ENCODE measurements at places on chromosomes 1 and 21.

DNA sequence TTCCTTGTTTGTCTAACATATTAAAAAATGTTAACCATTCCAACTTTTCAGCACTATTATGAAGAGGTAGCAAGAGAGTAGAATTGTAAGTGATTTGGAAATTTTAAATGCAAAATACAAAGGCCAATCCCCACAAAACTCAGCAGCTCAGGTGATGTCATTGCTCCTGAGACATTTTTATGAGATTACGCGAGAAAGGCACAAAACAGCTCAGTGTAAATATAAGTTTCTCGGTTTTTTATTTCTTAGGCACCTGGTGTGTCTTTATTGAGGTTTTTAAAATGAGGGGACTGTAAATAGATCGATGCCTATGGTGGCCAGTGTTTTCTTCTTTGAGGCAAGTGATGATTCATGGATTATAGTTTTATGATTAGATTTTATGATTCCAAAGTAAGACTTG lies 6.1 kb downstream of the ABCG1 start:
- no peak for DNase-seq

DNA sequence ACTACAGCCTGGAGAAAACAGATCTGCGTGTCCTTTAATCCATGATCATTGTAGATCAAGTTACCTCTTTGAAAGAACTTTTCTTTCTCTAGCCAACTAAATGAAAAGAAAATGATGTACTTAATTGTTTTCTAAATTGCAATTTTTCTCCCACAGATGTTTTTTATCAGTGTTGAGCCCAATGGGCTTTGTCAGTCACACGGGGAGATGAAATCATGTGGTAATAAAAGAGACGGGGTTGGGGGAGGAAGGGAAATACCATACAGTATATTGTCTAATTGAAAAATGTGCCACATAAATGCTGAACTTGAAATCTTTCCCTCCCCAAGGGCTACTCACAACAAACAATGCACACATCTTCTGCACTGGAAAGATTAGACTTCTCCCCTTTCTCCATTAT lies 58.4 kb downstream of the NTMT2 start:
- no peak for DNase-seq

DNA sequence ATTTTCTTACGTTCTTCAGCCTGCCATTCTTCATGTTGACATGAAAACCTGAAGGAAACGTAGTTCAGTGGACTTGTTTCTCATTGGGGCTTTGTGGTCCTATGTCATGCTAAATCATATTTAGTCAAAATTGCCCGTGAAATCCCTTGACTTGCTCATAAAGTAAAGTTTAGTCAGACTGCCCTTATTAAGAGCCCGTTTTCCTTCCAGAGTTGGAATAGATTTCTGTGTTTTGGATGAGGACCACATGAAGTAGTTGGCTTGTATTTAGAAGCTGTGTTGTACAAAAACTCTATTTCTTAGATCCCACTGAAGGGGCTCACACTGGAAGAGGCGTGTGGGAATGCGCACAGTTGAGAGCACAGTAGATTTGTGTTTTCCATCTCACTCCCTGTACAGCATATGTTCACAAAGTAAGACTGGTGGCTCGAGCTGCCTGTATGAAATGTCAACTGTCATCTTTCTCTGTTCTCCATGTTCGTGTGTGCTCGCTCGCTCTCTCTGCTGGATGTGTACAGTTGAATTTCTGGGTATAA lies 42.4 kb downstream of the CAMTA1 start:
- DNase-seq = no peak

DNA sequence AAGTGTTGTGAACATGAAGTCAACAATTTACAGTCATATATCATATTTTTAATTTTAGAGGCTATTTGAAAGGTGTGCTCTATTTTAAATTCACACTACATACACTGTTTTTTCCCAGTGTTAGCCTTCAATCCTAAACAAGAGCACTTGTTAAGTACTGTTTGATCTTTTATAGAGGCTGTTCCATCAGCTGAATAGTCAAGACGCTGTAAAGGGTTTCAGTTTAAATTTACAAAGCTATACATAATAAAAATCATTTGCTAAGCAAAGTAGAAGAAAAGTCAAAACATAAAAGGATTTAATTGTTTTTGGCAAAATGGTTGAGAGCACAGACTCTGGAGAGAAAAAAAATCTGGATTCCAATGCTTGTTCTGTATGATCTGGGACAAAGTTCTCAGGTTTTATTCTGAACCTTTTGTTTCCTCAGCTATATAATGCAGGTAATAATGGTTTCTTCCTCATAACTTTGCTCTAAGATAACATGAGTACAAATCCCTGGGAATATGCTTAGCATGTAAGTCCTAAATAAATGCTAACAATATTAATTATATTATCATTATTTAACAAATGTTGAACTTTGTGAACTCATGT lies 44.3 kb downstream of the RBM11 start:
- DNase-seq = no peak

DNA sequence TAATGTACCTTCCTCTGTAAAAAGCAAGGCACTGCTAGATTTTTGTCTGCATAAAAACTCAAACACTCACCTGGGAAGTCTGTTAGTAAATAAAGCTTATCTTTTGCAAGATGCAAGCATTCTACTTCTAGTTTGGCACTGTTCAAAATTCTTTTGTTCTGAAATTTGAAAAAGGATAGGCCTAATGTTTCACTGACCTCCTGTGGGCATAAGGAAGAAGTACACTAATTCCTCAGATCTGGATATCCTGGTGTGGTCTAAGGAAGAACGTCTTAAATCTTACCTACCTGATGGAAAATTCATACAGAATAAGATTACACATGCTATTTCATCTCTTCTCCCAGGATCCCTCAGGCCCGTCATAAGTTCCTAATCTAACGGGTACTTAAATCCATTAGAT lies 93.5 kb upstream of the CAMK1G start:
- no peak for DNase-seq

DNA sequence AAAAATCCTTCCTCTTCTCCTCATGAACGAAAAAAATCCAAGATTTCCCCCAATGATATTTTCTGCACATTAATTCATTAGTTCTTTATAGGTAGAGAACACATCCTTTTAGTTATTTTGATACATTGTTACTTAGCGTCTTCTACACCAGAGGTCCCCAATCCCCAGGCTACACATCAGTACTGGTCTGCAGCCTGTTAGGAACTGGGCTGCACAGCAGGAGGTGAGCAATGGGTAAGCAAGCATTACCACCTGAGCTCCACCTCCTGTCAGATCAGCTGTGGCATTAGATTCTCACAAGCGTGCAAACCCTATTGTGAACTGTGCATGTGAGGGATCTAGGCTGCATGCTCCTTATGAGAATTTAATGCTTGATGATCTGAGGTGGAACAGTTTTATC lies 13.0 kb downstream of the EXTL2 start:
- DNase-seq = no peak

DNA sequence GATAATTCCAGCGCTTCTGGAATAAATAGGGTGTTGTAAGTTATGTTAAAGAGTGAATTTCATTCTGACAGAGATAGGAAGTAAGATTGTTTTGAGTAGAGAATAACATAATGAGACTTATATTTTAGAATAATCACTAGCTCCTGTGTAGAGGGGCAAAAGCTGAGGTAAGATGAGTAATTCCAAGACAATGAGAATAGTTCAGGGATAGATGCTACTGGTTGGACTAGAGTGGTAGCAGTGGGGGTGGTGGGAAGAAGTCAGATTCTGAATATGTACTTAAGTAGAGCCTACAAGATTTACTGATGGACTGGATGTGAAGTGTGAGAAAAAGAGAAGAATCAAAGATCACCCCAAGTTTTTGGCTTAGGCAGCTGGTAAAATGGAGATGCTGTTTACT lies 23.3 kb upstream of the MOV10 start:
- no peak for DNase-seq

DNA sequence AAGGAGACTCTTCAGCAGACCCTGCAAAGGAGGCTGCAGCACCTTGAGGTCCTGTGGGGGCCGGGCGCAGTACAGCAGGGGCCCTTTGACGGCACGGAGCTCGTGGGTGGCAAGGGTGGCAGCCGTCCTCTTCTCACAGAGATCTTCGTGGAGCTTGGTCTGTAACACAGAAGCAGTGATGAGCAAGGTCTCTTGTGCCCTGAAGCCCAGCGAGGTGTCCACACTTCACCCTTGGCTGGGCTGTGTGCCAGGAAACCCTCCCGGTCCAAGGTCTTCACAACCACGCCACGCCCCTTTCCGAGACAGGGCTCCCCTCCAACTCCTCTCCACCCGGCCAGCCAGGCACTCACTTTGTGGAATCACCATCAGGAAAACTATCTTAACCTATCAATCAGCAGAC lies 11.3 kb downstream of the LRRC47 start:
- no peak for DNase-seq

Data from stimulated activated CD8-positive, alpha-beta memory T cell treated with anti-CD3 and anti-CD28 coated beads, Interleukin-7, amount 100 ng/mL, for 1 hour (primary cell).